ENCODE measurements at places on chromosomes 5 and 9. TPM values are rescaled to one million over a fixed set of nuclear protein-coding genes. Genes with fewer than 3 reads are reported as not detected.

- no peaks in the 10 kb centered on the region for H3K36me3 ChIP-seq
- no peak for DNase-seq
- H3K4me3 ChIP-seq = no peak overlapping the region
- no peaks in the 10 kb centered on the region for H3K4me1 ChIP-seq
- H3K27ac ChIP-seq = no peak overlapping the region
- no peaks in the 10 kb centered on the region for H3K27me3 ChIP-seq
Observed at GRCh38 chr9:3809724-3810123, 283.9 kb upstream of the RFX3 start.

FPGS gene
- 62.4 TPM for total RNA-seq

- no peaks in the 10 kb centered on the region for H3K36me3 ChIP-seq
- no peak overlapping the region for H3K4me3 ChIP-seq
- H3K27ac ChIP-seq = no peak overlapping the region
- H3K4me1 ChIP-seq = no peaks in the 10 kb centered on the region
- DNase-seq = no peak
Observed at GRCh38 chr5:100722657-100723056, 180.4 kb downstream of the ST8SIA4 start.

GRCh38 chr5:77869116-77869798 lies 93.1 kb upstream of the TBCA start:
- H3K36me3 ChIP-seq = no peaks in the 10 kb centered on the region
- no peak for DNase-seq
- no peaks in the 10 kb centered on the region for H3K4me1 ChIP-seq
- no peak overlapping the region for H3K27ac ChIP-seq

GRCh38 chr9:127873886-127874285 lies 3.6 kb downstream of the AK1 start:
- H3K27me3 ChIP-seq = no peaks in the 10 kb centered on the region
- no peaks in the 10 kb centered on the region for H3K36me3 ChIP-seq
- DNase-seq = no peak
- peaks cover 7% of the 10 kb centered on the region for H3K4me1 ChIP-seq
- no peak overlapping the region for H3K4me3 ChIP-seq

- no peaks in the 10 kb centered on the region for H3K27me3 ChIP-seq
- DNase-seq = no peak
- H3K36me3 ChIP-seq = no peaks in the 10 kb centered on the region
- no peak overlapping the region for H3K27ac ChIP-seq
Observed at GRCh38 chr9:123669346-123669745, 260.6 kb downstream of the DENND1A start.

DNA sequence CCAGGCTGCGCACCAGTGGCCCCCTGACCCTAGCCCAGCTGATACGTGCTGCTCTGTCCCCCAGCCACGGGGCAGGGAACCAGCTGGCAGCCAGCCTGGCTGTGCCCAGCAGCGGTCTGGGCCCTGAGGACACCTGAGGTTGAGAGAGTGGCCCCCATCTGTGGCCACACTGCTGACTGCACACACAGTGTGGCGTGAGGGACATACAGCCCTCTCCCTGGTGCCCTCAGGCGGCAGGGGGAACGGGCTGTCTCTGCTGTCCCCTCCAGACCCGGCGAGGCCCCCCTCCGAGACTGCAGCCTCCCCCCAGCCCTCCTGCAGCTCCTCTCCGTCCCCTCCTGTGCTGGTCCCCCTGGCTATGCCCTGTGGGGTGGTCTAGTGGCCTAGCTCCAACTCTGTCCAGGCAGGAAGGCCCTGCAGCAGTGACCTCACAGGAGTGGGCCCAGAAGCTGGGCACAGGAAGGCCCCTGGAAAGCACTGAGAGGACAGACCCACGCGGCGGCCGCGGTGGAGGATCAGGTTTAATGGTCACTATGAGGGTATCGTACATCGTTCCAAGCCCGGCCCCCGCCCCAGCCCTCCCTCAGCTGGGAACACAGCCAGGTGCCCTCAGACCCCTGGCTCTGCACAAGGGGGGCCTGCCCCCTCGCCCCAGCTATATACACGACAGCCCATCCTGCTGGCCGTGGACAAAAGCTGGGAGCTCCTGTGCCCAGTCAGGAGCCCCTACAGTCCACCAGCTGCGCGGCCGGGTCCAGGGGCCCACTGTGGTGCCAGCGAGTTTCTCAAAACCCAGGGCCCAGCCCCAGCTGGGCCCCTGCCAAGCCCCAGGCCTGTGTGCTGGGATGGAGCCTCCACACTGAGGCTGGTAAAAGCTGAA lies 6.8 kb upstream of the ENTPD8 start:
- no peaks in the 10 kb centered on the region for H3K4me1 ChIP-seq
- peaks cover 7% of the 10 kb centered on the region for H3K36me3 ChIP-seq
- no peak overlapping the region for H3K27ac ChIP-seq
- H3K4me3 ChIP-seq = no peak overlapping the region
- H3K27me3 ChIP-seq = no peaks in the 10 kb centered on the region

DNA sequence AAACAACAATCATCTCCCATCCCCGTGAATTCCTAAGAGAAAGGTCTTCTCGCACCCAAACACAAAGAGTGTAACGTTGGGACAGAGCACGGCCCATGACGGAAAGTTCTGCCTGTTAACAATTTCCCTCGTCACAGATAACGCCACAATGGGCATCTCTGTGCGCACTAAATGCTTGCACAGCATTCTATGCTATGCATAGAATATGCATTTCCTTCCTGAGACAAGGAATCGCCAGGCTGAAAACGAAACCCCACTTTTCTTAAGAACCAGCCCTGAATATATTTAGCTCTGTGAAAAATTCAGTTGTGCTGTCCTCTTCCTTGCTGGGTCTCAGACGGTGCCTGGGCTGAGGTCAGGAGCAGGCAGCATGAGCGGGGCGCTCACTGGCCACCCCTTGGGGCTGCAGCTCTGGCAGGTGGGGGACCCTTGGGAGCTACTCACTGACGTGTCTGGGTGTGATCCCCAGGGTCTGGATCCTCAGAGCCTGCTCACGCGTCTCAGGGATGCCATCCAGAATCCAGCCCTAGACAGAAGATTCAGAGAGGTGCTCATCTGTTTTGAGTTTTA lies 49.8 kb downstream of the AK8 start:
- H3K4me1 ChIP-seq = no peaks in the 10 kb centered on the region
- no peaks in the 10 kb centered on the region for H3K36me3 ChIP-seq
- H3K27me3 ChIP-seq = no peaks in the 10 kb centered on the region
- H3K4me3 ChIP-seq = no peak overlapping the region

GRCh38 chr5:10275460-10275859 lies 25.4 kb downstream of the CCT5 start:
- H3K4me1 ChIP-seq = peaks cover 5% of the 10 kb centered on the region
- no peaks in the 10 kb centered on the region for H3K36me3 ChIP-seq
- H3K27me3 ChIP-seq = no peaks in the 10 kb centered on the region
- H3K27ac ChIP-seq = no peak overlapping the region
- no peak for DNase-seq
- no peak overlapping the region for H3K4me3 ChIP-seq

GRCh38 chr5:174532455-174533453 lies 191.6 kb upstream of the MSX2 start:
- no peaks in the 10 kb centered on the region for H3K36me3 ChIP-seq
- no peak overlapping the region for H3K27ac ChIP-seq
- peaks cover 7% of the 10 kb centered on the region for H3K4me1 ChIP-seq
- peaks cover 6% of the 10 kb centered on the region for H3K27me3 ChIP-seq
- peak; percentile 80 for DNase-seq

- DNase-seq = no peak
- H3K4me3 ChIP-seq = no peak overlapping the region
- H3K27ac ChIP-seq = no peak overlapping the region
- H3K27me3 ChIP-seq = no peaks in the 10 kb centered on the region
- no peaks in the 10 kb centered on the region for H3K4me1 ChIP-seq
Observed at GRCh38 chr5:180739271-180739670, 587 bp downstream of the OR2Y1 start.

- H3K27me3 ChIP-seq = no peaks in the 10 kb centered on the region
- H3K36me3 ChIP-seq = peaks cover 13% of the 10 kb centered on the region
- peaks cover 5% of the 10 kb centered on the region for H3K4me1 ChIP-seq
- no peak overlapping the region for H3K4me3 ChIP-seq
- peak; percentile 82 for DNase-seq
Observed at GRCh38 chr9:130298662-130299279, 33.2 kb downstream of the HMCN2 start.

GRCh38 chr5:111742177-111742994 lies 14.6 kb downstream of the NREP start:
- H3K4me3 ChIP-seq = no peak overlapping the region
- no peaks in the 10 kb centered on the region for H3K36me3 ChIP-seq
- no peak overlapping the region for H3K27ac ChIP-seq
- no peaks in the 10 kb centered on the region for H3K27me3 ChIP-seq
- peaks cover 7% of the 10 kb centered on the region for H3K4me1 ChIP-seq

DNA sequence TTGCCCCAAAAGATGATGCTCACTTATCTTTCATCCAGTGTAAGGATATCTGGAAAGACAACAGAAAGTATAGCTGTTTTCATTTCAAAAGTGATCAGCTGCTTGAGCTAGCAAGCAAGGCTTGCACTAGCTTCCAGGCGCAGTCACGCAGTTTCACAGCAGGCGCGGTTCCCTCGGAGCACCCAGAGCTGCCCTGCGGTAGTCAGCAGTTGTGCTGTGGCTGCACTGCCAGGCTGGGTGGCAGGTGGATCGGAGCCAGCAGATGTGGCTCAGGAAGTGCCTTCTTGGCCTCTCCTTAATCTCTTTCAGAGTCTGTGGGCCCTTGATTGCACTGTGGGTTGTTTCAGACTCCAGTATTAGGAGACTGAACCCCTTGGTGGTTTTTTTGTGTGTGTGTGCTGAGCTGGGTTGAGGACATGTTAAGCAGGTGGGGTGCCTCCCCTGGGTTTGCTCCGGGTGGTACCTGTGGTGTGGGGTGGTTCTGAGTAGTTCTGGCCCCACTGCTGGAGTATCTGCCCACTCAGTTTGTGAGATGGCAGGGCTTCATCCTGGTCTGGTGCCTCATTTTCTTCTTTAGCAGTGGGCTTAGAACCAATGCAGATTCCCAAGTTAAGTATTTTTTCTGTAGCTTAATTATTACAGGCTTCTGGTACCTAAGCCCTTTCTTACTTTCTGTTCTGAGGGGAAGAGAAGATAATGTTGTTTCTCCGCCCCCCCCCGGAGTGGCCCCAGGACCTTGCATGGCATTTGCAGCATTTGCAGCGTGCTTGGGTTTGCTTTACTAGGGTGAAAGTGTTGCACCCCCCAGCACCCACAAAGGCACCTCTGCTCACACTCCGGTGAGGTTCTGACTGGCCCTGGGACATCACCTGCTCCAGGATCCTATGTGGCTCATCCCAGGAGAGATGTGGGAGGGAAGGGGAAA lies 16.4 kb downstream of the TENT4A start:
- H3K36me3 ChIP-seq = no peaks in the 10 kb centered on the region
- no peaks in the 10 kb centered on the region for H3K27me3 ChIP-seq
- H3K4me3 ChIP-seq = no peak overlapping the region
- no peak overlapping the region for H3K27ac ChIP-seq

PTGDS gene
- total RNA-seq = 2.3 TPM

DNA sequence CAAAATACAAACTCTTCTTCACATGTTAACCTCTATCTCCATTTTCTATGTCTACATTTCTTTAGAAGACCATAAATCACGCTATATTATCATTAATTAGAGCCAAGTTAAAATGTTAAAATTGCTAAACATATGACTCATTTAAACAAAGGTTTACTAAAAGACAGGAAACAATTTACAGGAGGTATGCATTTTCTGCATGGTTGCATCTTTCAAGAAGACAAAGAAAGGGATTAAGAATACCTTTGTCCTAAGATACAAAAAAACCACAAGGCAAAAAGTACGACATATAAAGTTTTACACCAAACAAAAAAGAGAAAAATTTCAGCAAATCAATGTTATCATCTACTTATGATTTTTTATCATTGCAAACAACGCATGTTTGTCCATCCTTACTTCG lies 324.4 kb downstream of the PDE4D start:
- no peak overlapping the region for H3K27ac ChIP-seq
- no peak overlapping the region for H3K4me3 ChIP-seq
- no peaks in the 10 kb centered on the region for H3K27me3 ChIP-seq
- H3K4me1 ChIP-seq = peaks cover 5% of the 10 kb centered on the region
- DNase-seq = no peak

- no peak overlapping the region for H3K4me3 ChIP-seq
- DNase-seq = no peak
- H3K27me3 ChIP-seq = no peaks in the 10 kb centered on the region
- no peak overlapping the region for H3K27ac ChIP-seq
Observed at GRCh38 chr9:134913041-134913712, 4.5 kb downstream of the FCN1 start.

GRCh38 chr5:105940181-105940580 lies 1730.6 kb downstream of the EFNA5 start:
- no peaks in the 10 kb centered on the region for H3K27me3 ChIP-seq
- no peaks in the 10 kb centered on the region for H3K36me3 ChIP-seq
- DNase-seq = no peak
- no peak overlapping the region for H3K27ac ChIP-seq
- H3K4me1 ChIP-seq = no peaks in the 10 kb centered on the region
- H3K4me3 ChIP-seq = no peak overlapping the region

SLC23A1 gene
- not detected for total RNA-seq

DNA sequence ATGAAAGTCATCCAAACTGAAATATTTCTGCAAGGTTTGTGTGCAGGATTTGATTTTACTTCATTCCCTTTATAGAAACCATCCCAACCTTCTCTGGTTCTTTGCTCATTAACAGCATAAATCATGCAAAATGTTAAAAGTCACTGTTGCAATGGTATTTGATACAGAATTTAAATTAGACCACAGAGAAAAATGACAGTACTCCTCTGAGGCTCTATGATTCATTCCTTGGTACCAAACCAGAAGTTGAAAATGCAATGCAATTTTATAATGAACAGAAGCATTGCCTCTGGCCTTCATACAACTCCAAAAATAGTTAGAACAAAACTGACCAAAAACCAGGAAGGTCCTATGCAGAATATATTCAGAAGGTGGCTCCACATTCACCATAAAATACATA lies 607.1 kb downstream of the TLE1 start:
- H3K27ac ChIP-seq = no peak overlapping the region
- no peak overlapping the region for H3K4me3 ChIP-seq
- DNase-seq = no peak
- no peaks in the 10 kb centered on the region for H3K4me1 ChIP-seq
- no peaks in the 10 kb centered on the region for H3K36me3 ChIP-seq

DNA sequence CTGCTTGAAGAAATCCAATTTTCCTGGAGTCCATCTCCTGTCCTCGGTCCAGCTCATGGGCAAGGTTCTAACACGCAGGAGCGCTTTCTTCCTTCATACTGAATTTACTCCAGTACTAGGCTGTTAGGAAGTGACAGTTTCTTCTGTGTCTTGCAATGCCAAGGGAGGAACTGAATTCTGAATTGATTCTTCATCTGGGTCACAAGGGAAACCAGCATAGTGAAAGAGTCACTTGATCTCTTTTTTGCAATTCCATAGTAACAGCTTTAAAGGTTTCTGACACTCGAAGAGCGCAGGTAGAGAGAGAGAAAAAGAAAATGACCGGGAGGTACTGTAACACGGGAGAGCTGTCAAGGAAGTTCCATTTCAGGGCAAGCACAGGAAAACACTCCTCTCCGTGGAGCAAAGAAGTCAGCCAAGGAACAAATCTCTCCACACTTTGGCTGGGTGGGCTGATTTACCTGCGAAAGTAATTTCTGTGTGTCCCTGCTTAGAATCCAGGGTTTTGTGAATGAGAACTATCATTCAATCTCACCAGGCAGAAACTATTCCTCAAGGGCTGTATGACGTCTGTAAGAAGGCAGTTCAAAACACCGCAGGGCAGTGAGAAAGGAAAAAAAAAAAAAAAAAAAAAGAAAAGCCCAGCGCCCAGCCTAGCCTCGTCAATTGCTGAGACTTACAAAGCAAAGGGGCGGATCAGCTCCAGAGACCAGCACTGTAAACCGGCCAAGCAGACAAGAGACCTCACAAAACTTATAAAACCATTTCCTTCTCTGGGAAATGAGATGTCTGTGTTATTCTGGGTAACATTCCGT lies 617.8 kb downstream of the PDE4D start:
- no peaks in the 10 kb centered on the region for H3K27me3 ChIP-seq
- DNase-seq = peak; percentile 31
- H3K4me3 ChIP-seq = peak overlapping the region; percentile 29

Data from H1 (cell line).